Cardiac septum (tissue), 1 donor: ENCODE measurements at places on chromosomes 4 and X. TPM values are rescaled to one million over a fixed set of nuclear protein-coding genes. Genes with fewer than 3 reads are reported as not detected.

DNA sequence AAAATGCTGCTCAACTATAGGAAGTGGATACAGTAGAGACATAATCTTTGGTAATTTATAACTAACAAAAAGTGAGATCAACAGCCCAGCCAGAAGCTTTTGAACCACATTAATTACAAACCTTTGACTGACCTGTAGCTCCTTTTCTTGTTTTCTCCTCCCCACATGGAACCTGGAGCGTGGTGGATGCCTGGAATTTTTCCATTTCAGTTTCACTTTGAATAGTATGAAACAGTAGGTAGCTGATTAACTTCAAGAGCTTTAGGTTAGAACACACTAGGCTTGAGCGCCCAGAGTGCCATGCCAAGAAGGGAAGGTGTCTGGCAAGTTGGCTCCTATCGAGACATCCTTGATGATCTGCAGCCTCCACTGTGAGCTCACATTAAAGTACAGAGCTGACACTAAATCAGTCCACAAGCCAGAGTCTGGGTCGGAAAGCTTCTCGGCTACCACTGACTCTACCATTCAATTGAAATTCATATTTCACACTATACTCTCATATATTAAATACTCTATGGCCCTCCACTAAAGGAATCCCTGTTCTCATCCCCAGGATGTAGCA, 143.4 kb downstream of the GLRA2 start:
- no peak for DNase-seq

DNA sequence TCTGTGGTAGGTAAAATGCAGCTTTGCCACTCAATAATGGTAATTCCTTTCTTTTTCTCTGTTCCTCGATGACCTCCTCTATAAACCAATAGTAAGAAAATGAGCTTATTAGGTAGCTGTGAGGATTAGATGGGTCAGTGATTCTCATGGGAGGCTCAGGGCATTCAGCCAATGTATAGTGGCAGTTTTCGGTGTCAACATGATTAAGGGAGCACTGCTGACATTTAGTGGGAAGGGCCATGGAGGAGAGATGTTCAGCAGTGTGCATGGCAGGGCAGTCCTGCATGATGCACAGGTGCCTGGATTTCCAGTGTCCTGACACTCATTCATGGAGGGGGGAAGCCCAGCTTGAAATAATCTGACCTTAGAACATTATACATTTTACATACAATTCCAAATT, 232.8 kb downstream of the PDGFC start:
- no peak for DNase-seq

DNA sequence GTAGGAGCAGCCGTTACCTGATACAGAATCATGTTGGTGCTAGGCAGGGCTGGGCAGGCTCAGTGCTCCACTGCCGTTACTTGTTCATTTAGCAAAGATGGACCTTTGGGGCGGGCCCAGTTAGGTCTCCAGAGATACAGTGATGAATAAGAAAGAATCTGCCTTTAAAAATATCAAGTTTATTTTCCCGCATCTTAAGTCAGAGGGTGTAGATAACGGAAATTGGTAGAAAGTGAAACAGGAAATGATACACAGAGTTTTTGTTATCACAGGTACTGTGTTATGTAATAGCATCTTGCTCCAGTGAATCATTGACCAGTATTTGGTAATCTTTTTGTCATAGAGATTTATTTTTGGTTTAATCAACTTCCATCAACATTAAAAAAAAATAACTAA, 5.5 kb downstream of the TMEM131L start:
- no peak for DNase-seq

The PCDH10 gene
- 0.48 TPM for total RNA-seq

DNA sequence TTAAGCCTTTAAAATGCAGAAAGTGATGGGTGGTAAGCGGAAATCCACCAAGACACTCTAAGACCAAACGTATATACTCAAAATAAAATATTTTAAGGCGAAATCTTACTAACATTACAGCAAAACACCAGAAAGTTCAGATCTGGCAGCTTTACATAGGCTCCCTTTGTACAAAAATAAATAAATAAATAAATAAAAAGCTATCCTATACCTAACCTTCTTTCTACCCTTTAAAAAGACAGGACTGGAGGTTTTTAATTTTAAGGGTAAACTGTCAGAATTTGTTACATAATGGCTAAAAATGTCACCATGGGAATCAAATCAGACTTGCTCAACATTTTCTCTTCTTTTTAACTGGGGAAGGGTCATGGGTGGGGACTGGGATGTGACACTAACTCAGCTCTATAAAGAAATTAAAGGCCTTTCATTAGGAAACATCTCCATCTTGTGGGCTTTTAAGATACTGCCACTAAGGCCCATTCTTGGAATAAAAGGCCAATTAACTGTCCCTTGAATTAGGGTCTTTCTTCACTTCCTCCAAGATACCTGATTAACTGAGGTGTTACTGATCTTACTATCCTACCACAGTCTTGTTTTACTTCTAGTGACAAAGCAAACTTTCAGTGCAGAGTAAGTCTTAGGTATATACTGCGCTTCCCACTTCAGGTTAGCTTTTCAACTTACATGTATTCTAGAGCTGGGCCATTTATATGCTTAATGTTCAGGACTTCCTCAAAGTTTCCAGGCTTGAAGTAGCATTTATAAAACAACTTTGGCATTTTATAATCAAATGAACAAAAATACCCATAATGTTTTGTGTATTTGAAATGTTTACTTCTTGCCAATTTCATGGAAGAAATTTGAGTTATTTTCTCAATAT, 13.3 kb downstream of the HNRNPD start:
- DNase-seq = no peak

The SYP gene
- 1.2 TPM for total RNA-seq

DNA sequence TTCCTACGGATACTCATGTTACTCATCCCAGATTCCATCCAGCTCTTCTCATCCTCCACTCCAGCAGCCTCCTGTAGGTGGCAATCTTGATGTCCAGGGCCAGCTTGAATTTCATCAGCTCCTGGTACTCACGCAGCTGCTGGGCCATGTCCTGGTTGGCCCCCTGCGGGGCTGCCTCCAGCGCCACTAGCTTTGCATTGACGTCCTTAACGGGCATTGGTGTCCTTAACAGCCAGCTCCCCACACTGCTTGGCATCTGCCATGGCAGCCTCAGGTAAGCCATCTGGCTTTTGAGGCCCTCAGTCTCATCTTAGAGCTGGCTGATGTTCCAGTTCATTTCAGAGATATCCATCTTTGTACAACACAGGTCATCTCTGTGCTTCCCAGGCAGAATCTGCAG, 223.7 kb downstream of the FGF13 start:
- no peak for DNase-seq

DNA sequence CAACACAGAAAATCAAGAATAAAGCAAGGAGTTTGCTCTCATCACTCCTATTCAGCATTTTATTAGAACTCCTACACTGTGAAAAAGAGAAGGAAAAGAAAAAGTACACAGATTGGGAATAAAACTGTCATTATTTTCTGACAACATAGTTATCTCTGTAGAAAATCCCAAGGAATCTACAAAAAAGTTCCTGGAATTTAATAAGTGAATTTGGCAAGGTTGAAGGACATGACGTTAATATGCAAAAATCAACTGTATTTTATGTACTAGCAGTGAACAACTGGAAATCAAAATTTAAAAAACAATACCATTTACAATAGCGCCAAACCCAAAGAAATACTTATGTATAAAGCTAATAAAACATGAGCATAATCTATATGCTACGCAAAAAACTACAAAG, 26.3 kb downstream of the CHIC2 start:
- DNase-seq = no peak
